HEK293T (cell line): ENCODE measurements at places on chromosomes 3 and 15.

- no peak for DNase-seq
Measured at GRCh38 chr15:100189319-100189718, 152.5 kb downstream of the ADAMTS17 start.

- DNase-seq = no peak
Measured at GRCh38 chr15:85581495-85581894, 201.1 kb downstream of the AKAP13 start.

DNA sequence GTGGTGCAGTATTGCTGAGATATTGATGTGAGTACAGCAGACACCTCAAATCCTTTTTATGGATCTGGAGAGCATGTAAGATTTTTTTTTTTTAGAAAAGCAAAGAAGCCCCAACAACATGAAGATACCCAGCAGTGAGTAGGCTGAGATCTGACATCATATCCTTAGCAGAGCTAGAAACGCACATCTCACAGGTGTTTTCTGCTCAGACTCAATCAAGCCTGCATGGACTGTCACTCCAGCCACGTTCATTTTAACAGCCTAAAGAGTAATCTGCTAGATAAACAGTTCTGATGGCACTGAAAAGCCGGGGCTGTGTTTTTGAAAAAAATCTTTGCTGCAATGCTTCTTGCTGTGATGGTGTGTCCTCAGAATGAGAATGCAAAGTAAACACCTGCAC lies 544.2 kb downstream of the FGF12 start:
- no peak for DNase-seq

DNA sequence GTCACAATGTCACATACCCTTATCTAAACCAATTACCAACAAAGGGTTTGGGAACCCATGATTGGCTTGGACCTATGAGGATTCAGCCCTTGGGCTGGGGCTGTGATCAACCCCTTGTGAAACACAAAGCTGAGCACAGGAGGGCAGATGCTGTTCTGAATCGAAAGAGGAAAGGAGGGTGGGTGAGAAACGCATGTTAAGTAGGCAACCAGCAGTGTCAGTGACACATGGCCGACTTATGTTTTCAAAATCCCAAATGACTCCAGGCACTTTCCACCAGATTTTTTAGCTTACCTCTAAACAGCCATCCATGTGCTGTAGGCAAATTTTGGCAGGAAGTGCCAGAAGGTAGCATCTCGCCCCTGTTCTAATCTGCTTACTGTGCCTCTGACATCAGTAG lies 34.1 kb upstream of the KLHL25 start:
- no peak for DNase-seq

DNA sequence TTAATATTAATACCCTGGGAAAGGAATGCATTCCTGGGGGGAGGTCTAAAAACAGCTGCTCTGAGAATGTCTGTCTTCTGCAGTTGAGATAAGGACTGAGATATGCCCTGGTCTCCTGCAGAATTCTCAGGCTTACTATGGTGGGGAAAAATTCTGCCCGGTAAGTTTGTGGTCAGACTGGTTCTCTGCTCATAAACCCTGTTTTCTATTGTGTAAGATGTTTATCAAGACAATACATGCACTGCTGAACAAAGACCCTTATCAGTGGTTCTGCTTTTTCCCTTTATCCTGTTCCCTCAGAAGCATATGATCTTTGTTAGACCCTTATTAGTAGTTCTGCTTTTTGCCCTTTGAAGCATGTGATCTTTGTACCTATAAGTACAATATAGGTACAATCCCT lies 494.6 kb downstream of the CNTN6 start:
- DNase-seq = no peak

DNA sequence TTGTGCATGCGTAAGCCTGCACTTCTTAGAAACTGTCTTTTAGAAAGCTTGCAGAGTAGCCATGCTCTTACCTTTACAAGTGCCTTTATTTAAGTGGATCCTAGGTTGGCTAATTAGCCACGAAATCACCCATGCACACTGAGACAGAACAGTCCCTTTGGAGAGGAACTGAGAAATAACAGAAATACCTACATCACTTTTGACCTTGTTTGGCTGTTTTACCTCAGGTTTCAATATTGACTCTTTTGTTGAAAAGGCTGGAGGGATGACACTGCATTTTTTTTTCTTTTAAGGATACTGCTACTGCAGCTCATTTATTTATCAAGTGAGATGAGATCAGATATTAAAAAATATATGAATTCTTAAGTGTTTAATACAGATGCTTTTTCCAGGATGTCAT lies 155.6 kb upstream of the GOLIM4 start:
- no peak for DNase-seq

DNA sequence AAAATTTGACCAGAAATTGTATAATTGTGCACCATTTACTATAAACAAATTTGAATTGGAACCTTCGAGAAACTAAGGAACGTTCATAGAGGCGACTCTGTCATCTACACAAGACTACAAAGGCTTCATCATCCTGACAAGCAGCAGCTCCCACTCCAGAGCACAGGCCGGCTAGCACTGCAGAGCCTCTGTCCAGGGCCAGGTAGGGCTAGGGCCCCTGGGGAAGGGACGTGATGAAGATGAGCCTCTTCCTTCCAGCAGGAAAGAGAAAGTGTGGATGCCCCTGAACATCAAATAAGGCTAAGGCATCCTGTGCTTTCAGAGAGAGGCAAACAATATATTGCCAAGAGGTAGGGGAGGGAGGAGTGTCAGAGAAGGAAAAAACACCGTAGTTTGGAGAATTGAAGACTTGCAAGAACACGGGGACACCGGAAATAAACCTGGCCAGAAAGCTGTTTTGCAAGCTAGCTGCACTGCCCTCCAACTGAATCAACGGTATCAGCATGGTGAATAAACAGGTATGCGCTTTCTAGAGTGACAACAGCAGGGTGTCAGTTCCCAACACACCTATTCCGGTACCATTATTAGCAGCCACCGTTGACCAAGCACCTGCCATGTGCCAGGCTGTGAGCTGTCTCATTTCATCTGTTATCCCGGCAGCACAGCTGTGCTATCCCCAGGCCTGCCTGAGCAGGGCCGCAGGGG lies 12.4 kb downstream of the XXYLT1 start:
- no peak for DNase-seq

DNA sequence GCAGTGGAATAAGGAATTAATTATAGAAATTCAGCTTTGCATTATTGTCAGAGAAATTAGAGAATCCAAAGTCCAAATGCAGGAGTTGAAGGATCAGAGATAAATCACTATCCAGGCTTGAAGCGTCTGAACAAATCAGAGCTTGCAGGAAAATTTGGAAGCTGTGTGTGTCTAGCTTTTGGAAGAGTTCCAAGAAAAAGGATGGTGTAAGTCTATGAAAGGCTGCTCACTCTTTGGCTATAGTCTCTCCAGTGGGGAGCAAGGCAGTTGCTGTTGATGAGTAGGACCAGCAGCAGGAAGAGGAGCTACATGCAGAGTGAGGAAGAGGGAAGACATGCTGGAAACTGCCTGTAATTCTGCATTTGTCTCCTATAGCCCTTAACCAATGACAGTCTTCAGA lies 464.3 kb upstream of the GRM7 start:
- DNase-seq = no peak

GRCh38 chr3:143584474-143584873 lies 263.8 kb downstream of the SLC9A9 start:
- DNase-seq = no peak

DNA sequence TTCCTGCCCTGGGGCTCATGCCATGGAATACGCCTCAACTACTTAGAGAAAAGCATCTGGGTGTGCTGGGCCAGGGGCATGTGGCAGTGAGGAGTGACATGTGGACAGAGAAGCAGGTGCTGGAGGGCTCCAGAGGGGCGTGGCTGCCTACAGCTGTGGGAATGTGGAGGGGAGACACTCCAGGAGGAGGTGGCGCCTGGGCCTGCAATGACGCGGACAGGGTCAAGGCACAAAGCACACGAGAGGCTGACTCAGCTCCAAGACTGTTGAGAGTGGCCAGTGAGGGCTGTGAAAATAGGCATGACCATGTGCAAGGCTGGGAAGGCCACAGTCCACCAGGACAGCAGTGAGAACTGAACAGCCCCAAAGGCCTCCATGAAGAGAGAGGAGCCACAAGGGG lies 48.5 kb downstream of the PTH1R start:
- DNase-seq = no peak

GRCh38 chr3:156332304-156332703 lies 211.9 kb downstream of the KCNAB1 start:
- no peak for DNase-seq

DNA sequence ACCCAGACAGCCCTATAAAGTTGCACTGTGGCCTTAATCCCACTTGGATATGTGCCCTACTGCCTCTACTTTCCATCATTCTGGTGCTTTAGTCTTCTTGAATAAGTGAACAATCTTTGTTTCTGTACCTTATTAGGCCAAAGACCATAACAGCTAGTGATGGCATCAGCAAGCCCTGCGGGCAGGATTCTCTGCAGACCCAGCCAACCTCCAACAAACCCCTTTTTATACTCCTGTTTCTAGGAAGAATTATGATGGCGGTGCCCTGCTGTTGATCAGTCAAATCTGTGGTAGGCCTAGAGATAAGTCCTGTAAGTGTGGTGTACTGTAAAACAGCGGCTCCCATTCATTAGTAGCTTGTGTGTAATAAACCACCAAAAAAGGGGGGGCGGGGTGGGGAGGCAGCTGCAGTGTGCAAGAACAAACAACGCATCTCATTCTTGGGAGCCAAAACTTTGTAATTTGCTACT lies 40.5 kb downstream of the SOX2 start:
- no peak for DNase-seq

DNA sequence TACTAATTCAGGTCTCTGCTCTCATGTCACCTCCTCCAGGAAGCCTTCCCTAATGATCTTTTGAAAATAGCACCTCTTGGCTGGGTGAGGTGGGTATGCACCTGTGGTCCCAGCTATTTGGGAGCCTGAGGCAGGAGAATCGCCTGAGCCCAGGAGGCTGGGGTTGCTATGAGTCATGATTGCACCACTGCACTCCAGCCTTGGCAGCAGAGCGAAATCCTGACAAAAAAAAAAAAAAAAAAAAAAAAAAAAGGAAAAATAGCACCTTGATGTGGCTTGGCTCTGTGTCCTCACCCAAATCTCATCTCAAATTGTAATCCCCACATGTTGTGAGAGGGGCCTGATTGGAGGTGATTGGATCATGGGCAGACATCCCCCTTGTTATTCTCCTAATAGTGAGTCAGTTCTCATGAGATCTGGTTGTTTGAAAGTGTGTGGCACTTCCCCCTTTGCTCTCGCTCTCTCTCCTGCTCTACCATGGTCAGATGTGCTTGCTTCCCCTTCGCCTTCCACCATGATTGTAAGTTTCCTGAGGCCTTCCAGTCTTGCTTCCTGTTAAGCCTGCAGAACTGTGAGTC lies 11.2 kb upstream of the RNU6-1 start:
- DNase-seq = no peak

DNA sequence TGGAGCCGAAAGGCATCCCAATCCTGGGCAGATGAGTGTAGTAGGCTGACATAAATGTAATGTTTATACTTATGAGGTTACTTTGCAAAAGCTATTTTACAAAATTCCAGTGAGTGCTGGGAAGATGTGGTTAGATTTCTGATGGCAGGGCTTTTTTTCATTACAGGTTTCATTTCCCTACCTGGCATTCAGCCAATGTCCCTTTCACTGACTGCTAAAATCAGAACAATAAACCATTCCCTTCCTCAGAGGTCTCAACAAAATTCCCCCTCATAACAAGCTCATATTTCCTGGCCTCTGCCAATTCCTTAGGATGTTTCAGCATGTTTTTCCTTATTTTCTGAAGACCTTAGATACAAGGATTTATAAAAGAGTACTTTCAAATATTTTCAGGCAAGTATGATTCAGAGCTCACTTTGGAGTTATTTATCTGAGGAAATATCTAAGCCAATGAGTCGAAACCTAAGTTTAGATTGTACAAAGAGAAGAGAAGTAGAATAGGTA lies 40.9 kb upstream of the CCDC80 start:
- DNase-seq = no peak

DNA sequence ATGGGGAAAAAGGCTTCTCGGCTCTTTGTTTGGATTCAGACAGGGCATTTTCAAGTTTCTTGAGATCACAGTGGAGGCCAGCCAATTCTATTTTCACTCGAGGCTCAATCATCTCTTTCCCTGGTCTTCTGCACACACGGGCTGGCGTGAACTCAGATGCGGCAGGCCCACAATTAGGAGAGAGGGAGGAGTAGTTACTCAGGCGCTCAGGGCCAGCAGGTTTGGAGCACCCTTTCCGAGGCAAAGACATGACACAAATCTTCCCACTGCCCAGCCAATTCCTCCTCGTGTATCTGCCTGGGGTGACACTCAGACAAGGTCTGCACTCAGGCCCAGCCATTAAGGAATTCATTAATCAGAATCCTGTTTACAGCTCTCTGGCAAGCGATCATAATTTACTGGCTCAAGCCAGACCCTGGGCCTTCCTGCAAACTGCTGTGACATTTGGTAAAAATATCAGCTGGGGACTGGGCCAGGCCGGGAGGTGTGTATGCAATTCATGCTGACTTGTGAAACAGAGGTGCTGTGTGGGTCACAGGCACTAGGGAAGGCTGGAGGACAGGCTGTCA lies 68.1 kb upstream of the TLE3 start:
- DNase-seq = no peak

DNA sequence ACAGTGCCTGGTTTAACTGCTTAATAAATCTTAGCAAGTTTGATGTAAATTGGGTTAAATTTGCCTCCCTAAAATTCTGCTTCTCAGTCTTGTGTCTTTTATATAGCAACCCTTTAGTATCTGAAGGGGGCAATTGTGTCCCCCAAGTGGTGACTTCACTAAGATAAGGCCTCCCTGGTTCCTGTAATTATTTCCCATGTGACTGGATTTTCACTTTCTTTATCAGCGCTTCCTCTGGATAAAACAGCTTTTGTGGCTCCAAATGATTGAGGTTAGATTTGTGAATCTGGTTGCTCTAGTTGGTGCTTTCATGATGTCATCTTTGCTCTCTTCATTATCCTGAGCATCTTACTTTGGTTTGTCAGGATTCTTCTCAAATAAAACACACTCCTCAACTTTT lies 334.3 kb upstream of the CTDSPL start:
- no peak for DNase-seq

DNA sequence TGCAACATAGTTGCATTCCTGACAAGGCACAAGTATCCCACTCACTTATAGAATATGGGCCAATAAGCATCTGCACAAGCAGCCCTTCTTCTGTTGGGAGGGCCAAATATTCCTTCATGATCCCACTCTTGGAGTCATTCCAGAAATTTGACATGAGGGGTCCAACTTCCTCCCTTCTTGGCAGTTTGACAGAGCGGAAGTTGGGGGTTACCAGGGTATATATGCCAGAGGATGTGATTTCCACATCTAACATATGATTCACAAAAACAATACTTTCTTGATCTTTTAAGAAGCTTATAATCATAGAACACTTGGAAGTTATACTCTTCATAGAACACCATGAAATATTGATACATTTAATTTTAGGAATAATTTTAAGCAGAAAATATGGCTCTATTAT lies 100.9 kb upstream of the CRBN start:
- no peak for DNase-seq

DNA sequence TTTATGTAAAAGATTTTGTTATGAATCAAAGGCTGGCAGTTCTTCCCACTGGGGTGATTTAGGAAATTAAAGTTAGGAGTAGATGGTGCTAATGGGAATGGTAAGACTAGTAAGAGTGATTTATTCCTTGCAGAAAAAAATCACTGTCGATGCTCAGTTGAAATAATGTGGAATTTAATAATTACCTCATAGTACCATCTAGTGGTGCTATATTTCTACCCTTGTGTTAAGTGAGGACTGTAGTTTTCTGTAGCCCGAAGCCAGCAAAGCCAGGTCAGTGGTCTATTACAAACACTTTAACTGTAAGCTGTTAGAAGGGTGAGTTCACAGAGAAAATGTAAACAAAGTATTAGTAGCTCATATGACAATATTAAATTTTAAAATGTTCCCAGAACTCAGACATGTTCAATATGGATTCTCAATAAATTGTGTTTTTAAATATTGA lies 39.5 kb upstream of the GOLGA8J start:
- no peak for DNase-seq
